Activated CD4-positive, alpha-beta T cell treated with anti-CD3 and anti-CD28 coated beads, Interleukin-2, amount 50 U/mL, for 48 hours (primary cell): ENCODE measurements at places on chromosomes 6 and 20.

GRCh38 chr6:152272486-152272885, 364.7 kb downstream of the SYNE1 start:
- DNase-seq = no peak

DNA sequence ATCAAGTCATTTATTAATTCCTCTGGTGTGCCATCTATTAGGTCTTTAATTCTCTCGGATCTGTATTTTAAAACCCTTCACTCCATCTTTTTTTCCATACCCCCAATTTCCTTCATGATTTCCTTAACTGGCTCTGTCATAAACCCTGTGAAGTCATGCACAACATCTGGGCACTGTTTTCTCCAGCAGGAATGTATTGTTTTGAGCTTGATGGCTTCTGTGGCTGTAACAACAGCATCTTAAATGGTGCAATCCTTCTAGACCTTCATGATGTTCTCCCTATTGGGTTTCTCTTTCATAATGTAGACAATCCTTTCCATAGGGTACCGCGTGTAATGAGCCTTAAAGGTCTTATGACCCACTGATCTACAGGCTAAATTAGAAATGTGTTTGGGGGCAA, 29.0 kb downstream of the CDK19 start:
- DNase-seq = no peak

- DNase-seq = no peak
Measured at GRCh38 chr6:69918813-69919475, 52.6 kb downstream of the COL19A1 start.

DNA sequence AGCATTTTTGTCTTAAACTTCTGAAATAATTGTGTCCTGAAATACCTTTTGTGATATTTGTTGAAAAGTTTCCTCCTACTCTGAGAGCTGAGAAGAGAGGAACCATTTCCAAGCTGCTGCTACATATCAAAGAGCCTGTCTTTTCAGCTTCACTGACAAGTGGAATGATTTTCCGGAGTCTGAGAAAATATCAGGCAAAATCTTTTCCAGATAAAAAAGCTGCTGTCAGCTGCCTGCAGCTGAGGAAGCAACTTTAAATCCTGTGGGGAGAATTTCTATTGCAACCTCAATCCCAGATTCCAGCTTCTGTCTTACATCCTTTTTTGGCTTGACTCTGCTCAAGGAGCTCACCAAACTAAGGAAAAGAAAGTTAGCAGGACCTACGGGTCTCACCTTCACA, 904.3 kb downstream of the PHF3 start:
- DNase-seq = no peak

GRCh38 chr20:50343490-50344179, 153.0 kb downstream of the CEBPB start:
- no peak for DNase-seq

DNA sequence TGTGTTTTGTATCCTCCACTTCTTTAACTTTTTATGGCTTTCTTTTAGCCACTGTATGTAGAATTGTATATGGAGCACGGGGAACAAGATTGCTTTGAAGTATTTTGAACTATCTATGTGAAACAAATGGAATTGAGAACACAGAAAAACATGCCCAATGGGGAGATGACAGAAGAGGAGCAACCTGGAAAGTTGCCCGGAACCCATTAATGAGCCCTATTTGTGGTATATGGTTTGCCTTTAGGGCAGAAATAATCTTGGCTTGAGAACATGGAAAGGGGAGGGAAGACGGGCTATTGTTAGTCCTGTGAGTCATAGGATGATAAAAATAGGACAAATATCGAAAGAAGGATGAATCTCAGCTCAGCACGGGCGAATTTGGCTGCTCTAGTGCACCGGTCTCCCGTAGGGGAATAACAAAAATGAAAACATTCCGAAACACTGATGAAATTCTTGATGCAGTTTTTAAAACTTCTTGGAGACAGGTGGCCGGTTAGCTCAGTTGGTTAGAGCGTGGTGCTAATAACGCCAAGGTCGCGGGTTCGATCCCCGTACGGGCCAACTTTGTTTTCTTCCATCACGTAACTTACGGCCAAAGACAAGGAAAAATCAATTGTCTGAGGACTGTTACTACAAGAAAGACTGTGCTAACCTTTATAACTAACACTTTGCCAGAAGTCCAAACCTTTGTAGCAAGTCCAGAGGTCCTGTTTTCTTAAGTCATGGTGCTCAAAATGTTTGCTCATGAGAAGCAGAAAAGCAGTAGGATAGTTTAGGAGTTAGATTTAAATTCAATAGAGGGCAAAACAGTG, 15.7 kb downstream of the HMGN4 start:
- DNase-seq = peak; percentile 88

GRCh38 chr20:41923624-41924023, 305.4 kb upstream of the CHD6 start:
- no peak for DNase-seq

DNA sequence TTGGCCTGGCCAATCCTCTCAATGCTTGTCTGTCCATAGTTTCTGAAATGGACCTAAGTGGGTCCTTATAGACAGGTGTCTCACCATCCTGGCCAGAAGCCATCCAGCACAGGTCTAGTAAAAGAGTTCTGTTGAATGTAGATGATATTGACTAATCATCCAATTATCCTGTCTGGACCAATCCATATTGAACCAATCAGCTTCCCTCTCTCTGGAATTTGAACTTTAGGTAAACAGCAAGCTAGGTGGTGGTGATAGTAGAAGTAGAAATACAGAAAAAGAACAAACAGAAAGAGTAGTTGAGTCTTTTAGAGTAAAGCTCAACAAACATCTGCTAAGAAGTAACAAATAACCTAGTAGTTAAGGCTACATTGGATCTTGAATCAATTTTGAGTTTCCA, 9.5 kb upstream of the PNRC1 start:
- no peak for DNase-seq

GRCh38 chr6:11514672-11515071, 22.9 kb upstream of the TMEM170B start:
- no peak for DNase-seq

- DNase-seq = no peak
Measured at GRCh38 chr6:3227363-3228045, at the start of gene TUBB2B. Gene TUBB2B, minus strand, starts transcription at chr6:3227653. Its CDS starts 110 bp downstream, at chr6:3227543.

DNA sequence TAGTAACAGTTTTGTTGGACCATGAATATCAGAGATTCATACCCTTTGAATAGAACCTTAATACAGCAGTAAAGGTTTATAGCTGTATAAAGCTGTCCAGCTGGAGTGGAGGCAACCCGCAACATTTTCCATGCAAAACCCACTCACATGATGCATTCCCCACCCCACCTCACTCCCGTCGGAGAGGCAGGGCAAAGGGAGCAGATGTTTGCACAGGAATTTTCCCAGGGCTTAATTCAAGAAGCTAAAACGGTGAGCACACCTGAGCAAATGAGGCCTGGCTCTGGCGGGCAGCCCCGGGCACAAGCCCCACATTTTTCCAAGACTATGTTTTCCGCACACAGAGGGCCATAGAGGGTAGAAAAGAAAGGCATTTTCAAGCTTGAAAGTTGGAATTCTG, 191.7 kb downstream of the FOXC1 start:
- DNase-seq = no peak

GRCh38 chr20:20747298-20747697, 34.9 kb upstream of the RALGAPA2 start:
- no peak for DNase-seq

- DNase-seq = no peak
Measured at GRCh38 chr6:6461138-6461537, 127.4 kb upstream of the LY86 start.

GRCh38 chr20:53984356-53985149, 85.8 kb downstream of the BCAS1 start:
- DNase-seq = no peak

DNA sequence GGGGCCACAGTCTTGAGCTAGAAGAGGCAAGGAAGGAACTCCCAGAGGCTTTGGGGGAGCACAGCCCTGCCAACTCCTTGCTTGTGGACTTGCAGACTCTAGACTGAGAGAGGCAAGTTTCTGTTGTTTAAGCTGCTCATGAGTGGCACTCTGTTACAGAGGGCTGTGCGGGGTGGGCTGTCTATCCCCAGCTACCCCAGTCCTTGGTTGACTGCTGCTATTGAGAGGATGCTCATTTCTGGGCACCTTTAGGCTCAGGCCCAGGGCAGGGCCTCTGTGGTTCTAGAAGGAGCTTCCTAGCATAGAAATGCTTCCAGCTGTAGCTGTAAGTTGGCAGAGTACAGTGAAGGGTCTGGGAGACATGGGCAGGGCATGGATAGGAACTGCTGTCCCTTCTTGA, 151.3 kb upstream of the GGTLC1 start:
- no peak for DNase-seq
